ENCODE measurements at places on chromosomes 2 and 18.

DNA sequence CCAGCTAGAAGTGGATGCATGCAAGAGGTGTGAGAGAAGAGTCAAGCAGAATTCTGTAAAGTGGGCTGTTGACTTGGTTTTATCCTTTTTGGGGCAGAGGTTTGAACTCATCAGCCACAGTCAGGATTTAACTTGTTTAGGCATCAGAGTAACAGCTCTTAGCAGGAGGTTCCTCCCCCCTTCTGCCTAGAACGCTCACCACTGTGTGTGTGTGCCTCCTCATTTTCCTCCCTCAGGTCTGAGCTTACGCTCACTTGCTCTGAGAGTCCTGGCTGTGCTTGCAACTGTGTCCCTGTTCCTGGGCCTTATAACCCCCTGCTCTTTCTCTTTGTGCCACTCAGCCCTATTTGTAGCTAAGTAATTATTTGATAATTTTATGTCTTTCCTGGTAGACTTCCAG is 167.9 kb downstream of the TMEM182 start:
- DNase-seq, result no peak

DNA sequence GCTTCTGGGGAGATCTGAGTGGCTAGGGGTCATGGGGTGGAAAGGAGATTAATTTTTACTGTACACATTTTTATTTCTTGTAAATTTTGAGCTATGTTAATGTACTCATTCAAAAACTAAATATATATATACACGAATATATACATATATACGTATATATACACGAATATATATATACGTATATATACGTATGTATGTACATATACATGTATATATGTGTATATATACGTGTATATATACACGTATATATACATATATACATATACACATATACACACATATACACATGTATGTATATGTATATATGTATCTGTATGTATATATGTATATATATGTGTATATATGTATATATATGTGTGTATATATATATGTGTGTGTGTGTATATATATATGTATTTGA is 3.0 kb upstream of the FHL2 start:
- DNase-seq, result no peak

DNA sequence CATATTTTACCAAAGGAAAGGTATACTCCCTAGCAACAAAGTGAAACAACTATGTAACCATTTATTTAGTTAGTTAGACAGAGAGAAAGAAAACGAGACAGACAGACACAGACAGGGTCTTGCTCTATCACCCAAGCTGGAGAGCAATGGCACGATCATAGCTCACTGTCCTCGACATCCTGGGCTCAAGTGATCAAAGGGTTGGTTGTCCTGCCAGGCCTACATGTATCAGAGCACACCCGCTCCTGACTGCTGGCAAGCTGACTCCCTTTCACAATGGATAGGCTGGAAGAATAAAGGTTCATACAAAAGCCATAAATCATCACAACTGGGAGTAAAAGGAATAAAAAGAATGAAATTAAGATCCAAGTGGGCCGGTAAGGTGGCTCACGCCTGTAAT is 53.5 kb downstream of the ATL2 start:
- DNase-seq, result no peak

GRCh38 chr2:109335631-109336176 is 206.7 kb downstream of the SH3RF3 start:
- DNase-seq, result no peak

DNA sequence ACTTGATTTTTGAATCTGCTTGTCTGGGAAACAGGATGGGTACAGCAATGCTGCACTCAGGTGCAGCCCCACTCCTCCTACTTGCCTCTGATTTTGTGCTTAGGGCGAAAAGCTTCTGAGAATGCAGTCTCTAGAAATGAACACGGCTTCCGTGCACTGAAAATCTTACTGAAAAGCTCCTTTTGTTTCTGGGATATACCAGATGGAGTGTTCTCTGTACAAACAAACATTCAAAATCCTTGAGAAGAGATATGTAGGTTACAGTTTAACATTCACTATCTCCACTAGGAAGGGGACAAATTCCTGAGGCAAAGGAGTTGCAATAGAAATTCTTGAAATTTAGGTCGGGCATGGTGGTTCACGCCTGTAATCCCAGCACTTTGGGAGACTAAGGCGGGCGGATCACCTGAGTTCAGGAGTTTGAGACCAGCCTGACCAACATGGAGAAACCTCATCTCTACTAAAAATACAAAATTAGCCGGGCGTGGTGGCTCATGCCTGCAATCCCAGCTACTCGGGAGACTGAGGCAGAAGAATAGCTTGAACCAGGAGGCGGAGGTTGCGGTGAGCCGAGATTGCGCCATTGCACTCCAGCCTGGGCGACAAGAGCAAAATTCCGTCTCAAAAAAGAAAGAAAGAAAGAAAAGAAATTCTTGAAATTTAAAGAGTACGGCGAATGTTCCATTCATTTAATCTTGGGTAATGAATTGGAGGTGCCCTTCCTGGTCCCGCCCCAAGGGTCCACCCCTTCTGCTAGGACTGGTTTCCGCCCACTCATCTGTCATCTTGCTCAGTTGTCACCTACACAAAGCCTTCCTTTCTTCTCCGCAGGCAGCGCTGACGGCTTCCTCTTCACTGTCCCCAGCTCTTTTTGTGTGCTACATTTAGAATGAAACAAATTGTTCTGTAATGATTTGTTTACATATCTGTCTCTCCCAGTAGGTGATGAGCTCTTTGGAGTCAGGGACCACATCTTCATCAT is 92.4 kb downstream of the SOCS6 start:
- peak; percentile 19 for DNase-seq

DNA sequence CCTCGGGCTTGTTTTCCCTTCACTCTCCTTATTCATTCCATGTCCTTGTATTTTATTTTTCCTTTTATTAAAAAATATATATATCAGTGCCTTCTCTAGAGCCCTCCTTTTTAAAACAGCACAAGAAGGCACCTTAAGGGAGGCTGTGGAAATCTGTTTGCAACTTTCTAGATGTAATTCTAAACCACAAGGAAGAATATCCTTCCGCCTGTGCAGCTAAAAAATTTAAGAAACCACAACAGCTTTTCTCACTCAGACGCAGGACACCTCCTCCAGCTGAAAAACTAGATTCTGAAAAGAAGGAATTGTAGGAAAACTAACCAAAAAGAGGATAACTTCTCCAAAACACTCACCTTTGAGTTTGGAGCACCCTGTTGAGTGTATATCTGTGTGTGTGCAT is 142.2 kb downstream of the BCL11A start:
- DNase-seq, result no peak

DNA sequence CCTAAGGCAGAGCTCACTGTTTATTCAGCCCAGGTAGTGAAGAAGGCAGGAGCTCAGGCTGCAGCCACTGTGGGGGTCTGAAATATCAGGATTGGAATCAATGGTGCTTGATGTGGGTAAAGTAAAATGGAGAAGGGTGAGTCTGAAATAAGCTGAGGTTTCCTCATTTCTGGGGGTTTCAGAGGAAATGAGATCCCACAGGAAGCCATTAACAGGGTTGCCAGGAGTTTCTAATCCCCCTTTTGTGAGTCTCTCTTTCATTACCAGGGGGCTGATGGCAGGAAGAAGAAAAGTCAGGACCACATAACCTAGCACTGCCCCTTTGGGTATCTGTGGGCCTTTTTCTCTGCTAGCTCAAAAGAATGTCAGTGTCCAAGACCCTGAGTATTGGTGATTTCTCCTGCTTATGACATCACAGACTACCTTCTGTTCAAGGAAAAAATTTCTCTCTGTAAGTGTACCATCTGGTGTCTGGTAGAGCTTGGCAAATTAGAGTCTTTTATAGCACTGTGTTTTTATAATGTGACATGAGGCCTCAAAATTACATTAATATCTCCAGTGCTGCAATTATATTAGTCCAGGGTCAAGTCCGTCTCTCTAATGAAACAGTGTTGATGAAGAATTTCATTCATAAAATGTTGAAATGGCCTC is 56.0 kb downstream of the LBH start:
- no peak for DNase-seq

DNA sequence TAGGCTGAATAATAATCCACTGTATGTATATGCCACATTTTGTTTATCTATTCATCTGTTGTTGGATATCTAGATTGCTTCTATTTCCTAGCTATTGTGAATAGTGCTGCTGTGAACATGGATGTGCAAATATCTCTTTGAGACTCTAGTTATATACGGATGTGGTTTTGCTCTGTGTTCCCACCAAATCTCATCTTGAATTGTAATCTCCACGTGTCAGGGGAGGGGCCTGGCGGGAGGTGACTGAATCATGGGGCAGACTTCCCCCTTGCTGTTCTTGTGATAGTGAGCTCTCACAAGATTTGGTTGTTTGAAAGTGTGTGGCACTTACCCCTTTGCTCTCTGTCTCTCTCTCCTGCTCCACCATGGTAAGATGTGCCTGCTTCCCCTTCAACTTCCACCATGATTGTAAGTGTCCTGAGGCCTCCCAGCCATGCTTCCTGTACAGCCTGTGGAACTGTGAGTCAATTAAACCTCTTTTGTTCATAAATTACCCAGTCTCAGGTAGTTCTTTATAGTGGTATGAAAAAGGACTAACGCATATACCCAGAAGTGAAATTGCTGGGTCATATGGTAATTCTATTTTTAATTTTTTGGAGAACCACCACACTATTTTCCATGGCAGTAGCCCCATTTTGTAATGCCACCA is 86.1 kb upstream of the UPP2 start:
- DNase-seq, result no peak

DNA sequence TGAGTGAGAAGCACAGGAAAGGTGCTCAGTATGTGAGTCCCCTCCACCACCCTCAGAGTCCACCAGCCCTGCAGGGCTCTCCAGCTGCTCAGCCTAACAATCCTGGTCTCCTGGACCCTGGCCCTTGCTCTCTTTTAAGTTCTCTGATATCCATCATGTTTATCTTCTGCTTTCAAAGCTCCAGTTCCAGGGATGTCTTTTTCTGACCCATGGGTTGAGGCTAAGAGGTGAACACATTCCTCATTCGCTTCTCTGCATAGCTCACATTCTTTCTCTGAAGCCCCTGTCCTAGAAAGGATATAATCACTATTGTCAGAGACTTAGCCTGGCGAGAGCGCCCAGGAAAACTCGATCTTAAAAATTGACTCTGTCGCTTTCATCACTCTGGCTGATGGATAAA is 86.4 kb downstream of the ARL4C start:
- DNase-seq, result no peak

DNA sequence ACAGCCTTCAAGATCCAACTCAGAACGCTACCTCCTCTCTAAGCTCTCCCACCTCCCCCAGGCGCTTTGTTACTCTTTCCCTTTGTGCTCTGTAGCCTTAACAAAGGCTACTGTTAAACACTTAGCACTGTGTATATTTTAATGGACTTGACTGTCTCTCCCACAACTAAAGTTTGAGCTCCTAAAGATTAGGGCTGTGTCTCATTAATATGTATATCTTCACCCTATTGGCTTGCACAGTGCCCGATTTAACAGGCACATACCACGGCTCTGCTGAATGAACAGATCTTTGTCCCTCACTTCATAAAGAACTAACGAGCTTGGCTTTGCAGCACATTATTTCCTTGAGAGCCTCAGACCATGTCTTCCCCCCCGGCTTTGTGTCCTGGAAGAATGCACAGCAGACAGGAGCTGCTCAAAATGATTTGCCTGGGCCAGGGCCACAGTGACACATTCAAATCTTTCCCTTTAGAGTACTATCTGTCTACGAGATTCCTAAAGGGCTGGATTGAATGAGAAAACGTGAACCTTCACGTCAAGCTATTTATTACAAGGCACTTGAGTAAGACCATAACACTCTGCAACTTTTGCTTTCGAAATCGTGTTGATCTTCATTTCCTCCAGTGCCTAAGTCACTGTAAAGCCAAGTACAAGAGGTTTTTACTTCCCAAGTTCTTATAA is 22.1 kb downstream of the ABHD3 start:
- DNase-seq, result no peak

GRCh38 chr2:174335988-174336500 is 1.3 kb downstream of the SP9 start:
- DNase-seq, result no peak

- DNase-seq, result no peak
Measured at GRCh38 chr2:105629634-105630033, 115.1 kb upstream of the NCK2 start.

- no peak for DNase-seq
Measured at GRCh38 chr2:67782443-67782842, 280.4 kb downstream of the C1D start.

GRCh38 chr2:30368258-30368657 is 78.8 kb upstream of the LCLAT1 start:
- DNase-seq, result no peak

GRCh38 chr2:97722227-97722626 is 8.9 kb downstream of the ZAP70 start:
- DNase-seq, result no peak

- no peak for DNase-seq
Measured at GRCh38 chr18:48662011-48662661, 123.3 kb downstream of the CTIF start.

All from SHP77 (cell line).